Right ventricle myocardium inferior (tissue), 1 donor: ENCODE measurements at places on chromosomes 7 and 10. TPM values are rescaled to one million over a fixed set of nuclear protein-coding genes. Genes with fewer than 3 reads are reported as not detected.
A peak's percentile ranks its signal among the peaks of the same experiment; 100 is the strongest.

DNA sequence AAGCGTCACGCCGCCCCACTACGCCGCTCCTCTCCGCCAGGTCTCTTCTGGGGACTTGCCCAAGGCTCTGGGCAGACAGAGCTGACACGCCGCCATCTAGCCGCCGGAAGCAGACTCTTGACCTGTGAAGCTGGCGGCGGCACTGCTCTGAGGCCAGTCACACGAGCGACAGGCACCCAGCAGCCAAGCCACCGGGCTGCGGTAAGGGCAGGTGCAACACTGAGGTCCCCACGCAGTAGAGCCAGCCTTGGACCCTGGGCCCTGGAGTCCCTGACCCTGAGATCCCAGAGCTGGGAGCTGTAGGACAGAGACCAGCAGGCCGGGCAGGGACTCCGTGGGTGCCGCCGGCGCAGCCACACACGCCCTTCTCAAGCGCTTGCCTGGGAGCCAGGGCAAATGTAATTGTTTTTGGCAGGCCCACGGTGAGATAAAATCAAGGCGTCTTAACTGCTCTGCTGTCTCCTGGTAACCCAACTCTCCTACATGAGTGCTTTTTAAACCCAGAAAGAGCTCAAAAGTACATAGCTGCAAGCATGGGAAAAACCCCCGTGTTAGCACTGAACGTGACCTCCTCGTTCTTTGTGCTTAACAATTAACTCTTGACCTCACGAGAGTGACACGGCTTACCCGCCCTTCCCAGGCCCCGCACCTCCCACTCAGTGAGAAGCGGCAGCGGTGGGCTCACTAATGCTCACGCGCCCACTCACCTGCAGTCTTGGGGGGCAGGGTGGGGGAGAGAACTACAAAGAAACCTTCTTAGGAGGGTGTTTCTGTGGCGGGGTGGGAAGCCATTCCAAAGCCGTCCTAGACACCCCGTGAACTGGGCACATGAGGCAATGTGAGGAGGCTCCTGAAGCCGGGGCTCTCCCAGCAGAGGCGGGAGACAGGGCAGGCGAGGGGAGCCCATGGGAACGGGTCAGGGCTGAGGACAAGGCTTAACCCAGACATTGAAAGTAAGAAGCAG is 8.5 kb downstream of the GPER1 start:
- peak; percentile 62 for DNase-seq

DNA sequence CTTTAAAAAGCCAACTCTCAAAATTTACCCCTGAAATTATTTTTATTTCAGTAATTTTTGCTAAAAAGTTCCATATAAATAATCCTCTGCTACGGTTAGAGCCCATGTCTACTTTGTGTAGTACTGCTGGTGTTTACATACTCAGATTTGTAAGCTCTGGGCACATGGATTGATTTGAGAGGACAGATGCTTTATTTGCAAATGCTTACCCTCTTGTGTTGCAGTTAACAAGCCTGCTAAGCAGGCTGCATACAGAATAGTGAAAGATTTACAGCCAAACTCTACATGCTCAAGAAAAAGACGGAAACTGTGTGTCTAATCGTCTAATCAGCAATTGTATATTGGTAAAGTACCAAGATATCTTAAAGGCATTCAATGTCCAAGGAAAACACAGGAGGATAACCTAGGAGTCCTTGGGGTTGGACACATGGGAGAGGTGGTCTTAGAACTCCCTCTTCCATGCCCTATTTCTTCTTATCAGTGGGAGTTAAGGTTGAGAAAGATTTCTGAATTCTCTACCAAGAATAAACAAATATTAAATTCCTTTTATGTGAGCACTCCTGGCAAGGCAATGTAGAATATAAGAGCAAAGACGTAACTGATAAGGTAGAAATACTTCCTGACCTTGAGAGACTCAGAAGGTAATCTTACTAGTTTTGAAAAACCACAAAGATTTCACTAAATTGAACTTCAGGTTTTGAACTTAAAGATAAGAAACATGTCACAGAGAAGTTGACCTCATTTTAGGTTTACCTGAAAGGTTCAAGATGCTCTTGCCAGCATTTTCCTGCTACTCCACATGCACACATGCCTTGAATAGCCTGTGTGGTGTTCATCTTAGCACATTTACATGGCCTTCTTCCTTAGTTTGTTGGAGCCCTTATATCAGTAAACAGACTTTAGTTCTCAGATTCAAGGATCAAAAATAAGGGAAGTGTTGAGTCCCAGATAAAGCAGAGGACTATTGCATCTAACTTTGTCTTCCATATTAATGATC is 1216.5 kb downstream of the SORCS3 start:
- DNase-seq: no peak

GRCh38 chr10:7275761-7276440 is 134.9 kb downstream of the SFMBT2 start:
- no peak for DNase-seq

DNA sequence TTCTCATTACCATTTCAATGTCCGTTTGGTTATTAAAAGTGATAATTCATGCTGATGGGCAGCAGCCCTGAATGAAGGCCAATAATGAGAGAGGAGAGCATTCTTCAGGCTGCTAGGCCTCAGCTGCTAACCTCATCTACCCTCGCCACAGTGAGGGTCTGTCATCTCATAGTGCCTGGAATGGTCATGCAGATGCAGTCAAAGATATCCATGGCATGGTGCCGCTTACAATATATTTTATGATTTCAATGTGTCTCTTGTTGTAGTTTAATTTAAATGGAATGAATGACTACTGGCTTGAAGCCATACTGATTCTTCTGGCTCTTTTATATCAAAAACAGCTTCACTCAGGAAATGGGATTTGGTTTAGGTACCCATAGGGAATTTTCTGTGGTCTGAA is 126.9 kb downstream of the SLC16A9 start:
- no peak for DNase-seq

GRCh38 chr7:35748371-35748770 is 52.5 kb upstream of the SEPTIN7 start:
- no peak for DNase-seq

DNA sequence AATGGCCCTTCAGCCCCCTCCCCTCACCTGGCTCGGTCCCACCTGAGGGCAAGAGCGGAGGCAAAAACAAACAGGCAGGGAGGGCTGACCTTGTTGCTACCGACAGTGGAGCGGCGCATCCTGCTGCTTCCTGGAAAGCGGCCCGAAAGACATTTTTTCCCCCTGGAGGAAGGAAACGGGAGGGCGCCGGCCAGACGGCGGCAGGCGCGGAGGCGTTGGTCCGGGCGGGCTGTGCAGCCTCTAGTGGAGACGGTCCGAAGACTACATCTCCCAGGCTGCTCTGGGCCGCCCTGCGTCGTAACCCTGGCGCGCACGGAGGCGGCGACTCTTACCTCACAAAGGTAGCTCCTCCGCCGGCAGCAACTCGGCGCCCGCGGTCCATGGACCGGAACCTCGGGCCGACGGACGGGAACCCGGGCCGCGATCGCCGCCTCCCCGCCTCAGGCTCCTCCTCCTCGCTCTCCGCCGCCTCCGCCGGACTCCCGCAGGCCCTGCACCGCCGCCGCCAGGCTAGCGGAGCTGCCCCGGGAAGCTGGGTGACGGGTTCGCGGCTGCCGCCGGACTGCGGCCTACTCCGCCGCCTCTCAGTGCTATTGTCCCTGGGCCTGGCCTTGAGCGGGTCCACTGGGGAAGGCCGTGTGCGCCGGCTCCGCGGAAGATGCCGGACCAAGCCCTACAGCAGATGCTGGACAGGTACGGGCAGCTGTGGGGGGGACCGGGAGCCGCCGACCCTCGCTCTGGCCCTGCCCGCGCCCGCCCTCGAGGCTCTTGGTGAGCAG is at the start of the genes CPEB3 and MARCHF5:
CPEB3 (minus strand) TSS at position 242 of the 779 bp plus-strand sequence. CDS start 50,728 bp downstream, outside the sequence.
MARCHF5 (plus strand) TSS at position 331 of the 779 bp plus-strand sequence; CDS start at position 659, 328 bp downstream.
- peak; percentile 99 for DNase-seq

DNA sequence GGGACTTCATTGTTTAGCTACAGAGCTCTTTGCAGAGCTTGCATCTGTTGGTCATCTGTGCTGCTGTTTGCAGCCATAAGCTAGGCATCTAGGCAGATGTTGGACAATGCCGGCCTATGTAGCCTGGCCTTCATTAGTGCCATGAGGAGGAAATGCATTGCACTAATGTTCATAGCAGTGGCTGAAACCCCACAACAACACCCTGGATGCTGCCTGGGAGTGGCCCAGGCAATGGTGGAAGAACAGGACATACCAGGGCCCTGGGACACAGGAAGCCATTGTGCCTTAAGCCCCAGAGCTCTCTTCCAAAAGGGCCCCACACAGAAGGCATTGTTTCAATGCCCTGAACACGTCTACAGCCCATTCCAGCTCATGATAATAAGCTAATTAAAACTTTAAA is 131.5 kb upstream of the LYZL1 start:
- DNase-seq: no peak

DNA sequence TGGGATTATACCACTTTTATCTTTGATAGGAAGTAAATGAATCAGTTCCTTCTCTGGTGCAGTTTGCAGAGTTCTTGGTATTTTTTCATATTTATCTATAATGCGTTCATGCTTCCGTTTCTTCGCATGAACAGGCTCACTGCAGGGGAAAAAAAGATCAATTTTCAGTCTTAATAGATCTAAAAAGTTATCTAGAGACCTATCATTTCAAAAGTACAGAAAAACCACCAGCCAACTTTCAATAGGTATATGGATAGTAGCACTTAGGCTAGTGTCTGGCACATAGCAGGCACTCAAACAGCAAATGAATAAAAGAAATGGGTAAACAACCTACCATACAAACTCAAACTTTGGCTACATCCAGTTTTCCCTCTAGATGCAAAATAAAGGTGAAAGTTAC is 5.5 kb downstream of the NOC3L start:
- DNase-seq: no peak

- DNase-seq: no peak
Observed at GRCh38 chr10:116891208-116891607, 41.9 kb downstream of the ENO4 start.

DNA sequence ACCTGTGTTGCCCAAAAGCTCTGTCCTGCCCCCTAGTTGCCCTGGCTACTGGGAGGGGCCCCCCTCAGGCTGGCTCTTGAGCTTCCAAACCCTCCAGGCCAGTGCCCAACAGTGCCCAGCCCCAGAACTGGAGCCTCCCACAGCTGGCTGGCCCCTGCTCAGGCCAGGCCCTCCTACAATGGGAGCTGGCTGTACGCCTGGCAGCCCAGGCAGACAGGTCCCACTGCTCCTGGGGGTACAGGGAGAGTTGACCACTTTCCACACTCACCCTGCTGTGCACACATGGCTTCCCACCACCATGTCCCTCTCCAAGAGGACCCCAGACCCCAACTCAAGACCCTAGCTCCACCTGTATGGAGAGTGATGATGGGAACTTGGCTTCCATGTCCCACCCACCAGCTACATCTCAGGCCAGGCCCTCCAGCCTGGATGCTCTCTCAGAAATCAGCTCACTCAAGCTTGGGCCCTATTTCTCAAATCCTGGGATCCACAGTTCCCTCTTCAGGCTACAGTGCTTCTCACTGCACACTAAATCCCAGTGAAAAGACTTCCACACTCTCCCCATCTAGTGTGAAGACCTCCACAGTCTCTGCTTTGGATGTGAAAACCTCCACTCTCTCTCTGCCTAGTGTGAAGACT is 92.6 kb downstream of the OAT start:
- no peak for DNase-seq

- no peak for DNase-seq
Observed at GRCh38 chr7:1662101-1662500, 8.0 kb upstream of the ELFN1 start.

- DNase-seq: no peak
Observed at GRCh38 chr7:81470724-81471379, 299.0 kb downstream of the HGF start.

- DNase-seq: no peak
Observed at GRCh38 chr10:58839771-58840170, 327.1 kb downstream of the BICC1 start.

GRCh38 chr7:27157702-27158431 is 1.4 kb upstream of the HOXA7 start:
- peak; percentile 35 for DNase-seq

GRCh38 chr7:36013246-36014014 is 139.6 kb upstream of the EEPD1 start:
- DNase-seq: no peak

Gene SMO
- 4.6 TPM for total RNA-seq

Gene CEP55
- 1.4 TPM for total RNA-seq

Gene SH3PXD2A
- total RNA-seq: 28.7 TPM

Gene FBXO24
- 0.41 TPM for total RNA-seq

Gene SLC18A3
- not detected for total RNA-seq

Gene INHBA
- total RNA-seq: 0.89 TPM

Gene SPDYE8
- total RNA-seq: not detected

Gene MYL10
- total RNA-seq: not detected
